Hair follicle dermal papilla cell (primary cell): ENCODE measurements at places on chromosomes 5 and 9. TPM values are rescaled to one million over a fixed set of nuclear protein-coding genes. Genes with fewer than 3 reads are reported as not detected.

Gene CTNND2
- total RNA-seq: not detected in 2 replicates

Gene GDA
- total RNA-seq: not detected in 2 replicates

Gene ABCA2
- 11.9 and 15.1 TPM in 2 replicates for total RNA-seq

Gene DMGDH
- total RNA-seq: 2.6 and 3.9 TPM in 2 replicates

Gene SLC25A25
- 36.2 and 43.2 TPM in 2 replicates for total RNA-seq

Gene PCDHGB6
- 5.0 and 6.1 TPM in 2 replicates for total RNA-seq

Gene GPX3
- total RNA-seq: 9.4 and 31.2 TPM in 2 replicates

Gene LHX3
- total RNA-seq: not detected in 2 replicates

Gene CNTFR
- not detected in 2 replicates for total RNA-seq

Gene NTNG2
- total RNA-seq: 3.5 and 4.1 TPM in 2 replicates

Gene ENTR1
- 26.2 and 33.1 TPM in 2 replicates for total RNA-seq

Gene OBP2A
- total RNA-seq: not detected in 2 replicates

Gene PTPRD
- total RNA-seq: 2.2 and 11.0 TPM in 2 replicates

Gene FAM81B
- total RNA-seq: not detected in 2 replicates

Gene ABO
- not detected in 2 replicates for total RNA-seq

Gene CDKN2B-AS1
- 8.4 and 10.1 TPM in 2 replicates for total RNA-seq

Gene FSTL4
- not detected in 2 replicates for total RNA-seq

Gene TGFBI
- 464 and 600 TPM in 2 replicates for total RNA-seq

Gene GMCL2
- total RNA-seq: not detected in 2 replicates

Gene CCDC69
- total RNA-seq: 4.4 and 6.7 TPM in 2 replicates

Gene IFNA2
- total RNA-seq: not detected in 2 replicates

Gene DDX4
- total RNA-seq: 0.32 TPM in 1 of 2 replicates, not detected in the other

Gene PCDHGA3
- total RNA-seq: 4.9 and 5.7 TPM in 2 replicates

Gene SLC4A9
- total RNA-seq: not detected in 2 replicates

Gene LTC4S
- 1.6 and 2.2 TPM in 2 replicates for total RNA-seq

Gene CTSV
- total RNA-seq: 0.32 TPM in 1 of 2 replicates, not detected in the other

Gene PAPPA
- 165 and 230 TPM in 2 replicates for total RNA-seq

Gene CARTPT
- total RNA-seq: not detected in 2 replicates
